ENCODE measurements at places on chromosomes 4 and X.

GRCh38 chr4:163380703-163381102 lies 37.0 kb downstream of the NPY5R start:
- DNase-seq = no peak

- DNase-seq = no peak
Measured at GRCh38 chr4:56200275-56200674, 187.0 kb downstream of the AASDH start.

- no peak for DNase-seq
Measured at GRCh38 chr4:68654946-68655721, 15.3 kb downstream of the UGT2B15 start.

DNA sequence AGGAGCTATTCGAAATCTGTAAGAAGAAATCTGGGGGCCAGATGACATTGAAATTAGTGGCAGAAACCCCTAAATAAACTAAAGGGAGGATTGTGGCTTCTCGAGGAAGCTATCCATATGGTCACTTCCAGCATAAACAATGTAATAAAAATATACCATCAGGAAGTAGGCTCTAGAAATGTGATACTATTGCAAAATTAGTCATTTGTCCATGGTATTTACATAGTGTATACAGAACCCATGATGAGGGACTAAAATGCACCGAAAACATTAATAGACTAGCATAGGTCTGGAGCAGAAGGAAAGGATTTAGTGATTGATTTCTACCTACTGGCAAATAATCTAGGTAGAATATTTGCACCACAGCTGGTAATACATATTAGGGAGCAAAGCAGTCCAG lies 1344.0 kb downstream of the FSTL5 start:
- no peak for DNase-seq

- no peak for DNase-seq
Measured at GRCh38 chrX:29531336-29531735, 684.0 kb upstream of the MAGEB2 start.

GRCh38 chr4:82667761-82668480 lies 106.1 kb upstream of the TMEM150C start:
- no peak for DNase-seq

- no peak for DNase-seq
Measured at GRCh38 chrX:152872522-152872921, 25.3 kb upstream of the ZNF185 start.

GRCh38 chr4:15130441-15130840 lies 128.2 kb downstream of the CPEB2 start:
- no peak for DNase-seq

DNA sequence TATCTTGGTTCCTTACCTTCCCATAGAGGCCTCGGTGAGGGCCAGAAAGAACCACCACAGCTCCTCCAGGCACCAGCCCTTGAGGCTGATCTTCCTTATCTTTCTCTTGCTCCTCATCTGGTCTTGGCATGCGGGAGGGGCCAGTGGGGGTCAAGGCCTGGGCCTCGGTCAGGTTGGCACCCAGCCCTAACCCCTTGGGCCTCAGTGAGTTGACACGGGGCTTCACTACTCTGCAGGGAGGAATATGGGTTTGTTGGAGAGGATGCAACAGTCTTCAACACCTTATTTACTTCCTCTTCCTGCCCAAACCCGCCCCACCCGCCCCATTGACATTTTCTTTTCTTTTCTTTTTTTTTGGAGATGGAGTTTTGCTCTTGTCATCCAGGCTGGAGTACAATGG lies 6.0 kb downstream of the GPKOW start:
- DNase-seq = no peak

- DNase-seq = no peak
Measured at GRCh38 chr4:37745946-37746345, 59.8 kb upstream of the RELL1 start.

GRCh38 chr4:110266136-110266535 lies 67.7 kb upstream of the ELOVL6 start:
- DNase-seq = no peak

DNA sequence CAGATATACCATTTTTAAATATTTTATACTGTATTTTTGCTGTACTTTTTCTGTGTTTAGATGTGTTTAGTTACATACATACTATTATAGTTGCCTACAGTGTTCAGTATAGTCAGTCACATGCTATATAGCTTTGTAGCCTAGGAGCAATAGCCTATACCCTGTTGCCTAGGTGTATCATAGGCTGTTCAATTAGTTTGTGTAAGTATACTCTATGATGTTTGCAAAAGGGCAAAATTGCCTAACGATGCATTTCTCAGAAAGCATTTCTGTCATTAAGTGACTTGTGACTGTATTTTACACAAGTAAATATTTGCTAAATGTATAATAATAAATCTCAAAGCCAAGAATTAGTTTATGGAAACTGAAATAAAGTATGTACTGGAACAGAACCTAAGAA lies 9.5 kb downstream of the ETFDH start:
- no peak for DNase-seq

DNA sequence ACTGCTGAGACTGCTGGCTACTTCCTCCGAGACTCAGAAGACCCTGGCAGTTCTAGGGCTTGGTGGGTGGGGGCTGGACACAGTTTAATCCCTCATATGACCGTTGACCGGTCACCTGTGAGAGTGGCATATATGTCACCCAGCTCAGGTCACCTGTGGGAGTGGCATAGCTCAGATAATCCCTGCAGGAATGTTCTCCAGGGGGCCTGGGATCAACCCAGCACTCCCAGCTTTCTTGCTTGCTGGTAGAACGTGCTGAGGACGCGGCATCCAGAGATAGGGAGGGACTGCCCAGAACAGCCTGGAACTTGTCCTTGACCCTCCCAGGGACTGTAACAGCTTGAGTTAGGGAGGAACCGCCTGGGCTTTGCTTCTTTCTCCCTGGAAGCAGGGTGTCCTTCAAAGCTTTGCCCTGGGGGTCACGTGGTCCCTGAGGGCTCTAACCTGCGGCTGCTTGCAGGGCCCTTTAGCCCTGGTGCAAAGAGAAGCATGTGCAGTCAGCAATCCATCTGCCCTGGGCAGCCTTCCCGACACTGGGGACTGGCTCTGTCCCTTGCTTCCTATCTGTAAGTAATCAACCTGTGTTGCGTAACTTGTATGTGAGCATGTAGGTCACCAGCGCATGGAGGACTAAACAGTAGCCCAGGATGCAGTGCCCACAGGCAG lies 55.3 kb downstream of the ZFYVE28 start:
- DNase-seq = no peak

DNA sequence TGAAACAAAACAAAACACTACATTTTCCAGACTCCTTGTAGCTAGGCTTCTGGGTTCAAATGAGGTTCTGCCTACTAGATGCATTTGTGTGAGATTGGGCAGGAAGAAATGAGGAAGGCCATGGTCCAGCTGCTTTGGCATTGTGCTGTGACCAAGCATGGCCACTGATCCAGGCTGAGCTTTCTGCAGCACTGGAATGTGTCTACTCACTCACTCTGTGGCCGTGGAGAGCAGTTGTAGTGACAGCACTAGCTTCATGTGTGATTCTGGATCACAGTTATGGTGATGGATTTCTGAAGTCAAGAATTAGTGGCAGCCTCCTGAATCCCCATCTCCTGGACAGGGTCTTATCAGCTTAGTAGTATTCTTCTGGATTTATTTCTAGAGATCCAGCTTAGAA lies 358.9 kb downstream of the GPAT3 start:
- no peak for DNase-seq

DNA sequence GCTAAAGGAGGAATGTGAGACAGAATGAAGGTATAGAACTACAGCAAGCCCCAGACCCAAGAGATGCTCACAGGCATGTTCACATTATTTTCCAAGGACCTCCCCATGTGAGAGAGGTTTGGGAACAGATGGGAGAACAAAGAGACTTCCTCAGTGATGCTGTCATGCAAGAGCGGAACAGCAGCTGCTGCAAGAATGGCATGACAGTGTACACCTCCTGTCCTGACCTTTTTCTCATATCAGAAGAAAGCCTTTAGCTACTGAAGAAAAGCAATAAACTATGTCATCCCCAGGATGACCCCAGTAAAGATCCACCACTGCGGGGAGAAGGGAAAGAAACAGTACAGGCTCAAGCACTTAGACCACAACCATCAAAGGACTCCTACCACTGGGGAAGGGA lies 7.2 kb downstream of the PRDM5 start:
- DNase-seq = no peak

- DNase-seq = no peak
Measured at GRCh38 chr4:47736555-47736954, 101.3 kb downstream of the CORIN start.

- no peak for DNase-seq
Measured at GRCh38 chr4:53088152-53088551, 226.0 kb downstream of the RASL11B start.

- DNase-seq = no peak
Measured at GRCh38 chrX:129804806-129805205, 25.1 kb downstream of the SASH3 start.

- no peak for DNase-seq
Measured at GRCh38 chrX:50813843-50814661, at the start of gene SHROOM4. SHROOM4 (minus strand) TSS chrX:50814194; CDS start chrX:50814018, 176 bp downstream.

- no peak for DNase-seq
Measured at GRCh38 chrX:85517994-85518718, 138.7 kb upstream of the POF1B start.

GRCh38 chr4:883377-884095 lies 48.6 kb downstream of the GAK start:
- no peak for DNase-seq

DNA sequence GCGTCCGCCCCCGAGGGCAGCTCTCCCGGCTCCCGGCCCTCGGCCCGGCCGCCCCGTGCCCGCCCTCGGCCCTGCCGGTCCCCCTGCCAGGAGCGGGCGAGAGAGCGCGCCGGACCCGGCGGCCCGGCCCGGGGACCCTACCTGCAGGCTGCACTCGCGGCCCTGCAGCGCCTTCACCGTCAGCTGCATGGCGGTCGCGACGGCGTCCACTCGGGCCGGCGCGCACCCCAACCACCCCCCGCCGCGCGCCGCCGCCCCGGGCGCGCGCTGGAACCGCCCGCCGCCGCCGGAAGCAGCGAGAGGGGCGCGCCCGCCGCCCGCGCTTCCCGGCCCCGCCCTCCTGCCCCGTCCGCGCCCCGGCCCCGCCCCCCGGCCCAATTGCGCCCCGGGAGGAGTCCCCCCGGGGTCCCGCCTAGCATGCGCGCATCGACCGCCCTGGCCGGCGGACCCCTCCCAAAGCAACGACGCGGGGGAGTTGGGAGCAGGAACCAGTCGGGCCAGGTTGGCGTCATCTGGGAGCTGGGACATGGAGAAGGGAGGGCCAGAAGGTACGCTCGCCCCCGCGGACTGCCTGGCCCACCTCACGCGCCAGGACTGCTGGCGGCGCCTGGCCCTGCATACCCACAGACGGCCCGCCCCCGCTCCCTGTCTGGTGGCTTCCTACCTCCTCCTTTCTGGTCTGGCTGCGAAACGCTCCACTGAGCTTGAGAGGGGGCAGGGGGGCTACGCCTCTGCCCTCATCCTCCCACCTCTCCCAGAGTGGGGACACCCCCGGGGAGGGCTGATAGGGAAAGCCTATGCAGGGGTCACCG lies at the start of gene UBL4A:
UBL4A (minus strand) TSS at position 220 of the 812 bp plus-strand sequence; CDS start at position 189, 31 bp downstream.
- DNase-seq = peak; percentile 62

- no peak for DNase-seq
Measured at GRCh38 chr4:19993242-19993641, 258.5 kb upstream of the SLIT2 start.

GRCh38 chrX:139156356-139156755 lies 374.2 kb upstream of the F9 start:
- no peak for DNase-seq

GRCh38 chrX:9874483-9874882 lies 88.3 kb downstream of the SHROOM2 start:
- no peak for DNase-seq

GRCh38 chr4:113069212-113069892 lies 19.9 kb downstream of the ANK2 start:
- DNase-seq = no peak

DNA sequence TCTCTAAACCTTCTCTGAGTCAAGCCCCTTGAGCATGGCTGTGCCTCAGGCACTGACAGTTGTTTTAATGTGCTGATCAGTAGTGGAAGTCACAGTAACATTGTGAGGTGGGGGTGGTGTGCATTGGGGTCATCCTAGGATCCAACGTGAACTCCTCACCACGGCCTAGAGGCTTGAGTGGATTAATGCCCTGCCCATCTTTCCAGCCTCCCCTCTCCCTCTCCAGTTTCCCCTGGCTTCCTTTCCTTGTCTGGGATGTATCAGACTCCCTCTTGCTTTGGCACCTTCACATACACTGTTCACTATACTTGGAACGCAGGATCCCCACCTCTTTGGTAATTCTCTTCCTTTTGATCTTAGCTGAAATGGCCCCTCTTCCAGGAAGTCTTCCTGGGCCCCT lies 13.3 kb upstream of the PJA1 start:
- no peak for DNase-seq

GRCh38 chrX:124383354-124383753 lies 37.0 kb downstream of the SH2D1A start:
- no peak for DNase-seq

GRCh38 chrX:39726771-39727170 lies 371.0 kb downstream of the BCOR start:
- no peak for DNase-seq

GRCh38 chr4:1239141-1239949 lies 9.6 kb downstream of the CTBP1 start:
- DNase-seq = no peak

DNA sequence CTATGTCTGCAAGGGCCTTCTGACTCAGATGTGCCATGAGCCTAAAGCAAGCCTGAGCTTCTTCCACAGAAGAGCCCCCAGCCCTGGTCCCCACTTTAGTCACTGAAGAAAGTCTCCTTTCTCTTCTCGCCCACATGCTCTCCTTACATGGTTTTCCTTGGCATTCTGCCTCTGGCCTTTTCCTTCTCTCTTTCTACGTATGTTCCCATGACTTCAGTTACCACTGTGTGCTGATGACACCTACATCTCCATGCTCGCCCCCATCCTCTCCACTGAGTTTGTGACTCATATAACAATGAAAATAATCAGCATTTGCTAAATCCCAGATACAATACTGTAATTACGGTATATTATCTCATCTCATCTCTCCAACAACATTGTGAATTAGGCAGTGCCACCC lies 149.3 kb downstream of the AMMECR1 start:
- DNase-seq = no peak

DNA sequence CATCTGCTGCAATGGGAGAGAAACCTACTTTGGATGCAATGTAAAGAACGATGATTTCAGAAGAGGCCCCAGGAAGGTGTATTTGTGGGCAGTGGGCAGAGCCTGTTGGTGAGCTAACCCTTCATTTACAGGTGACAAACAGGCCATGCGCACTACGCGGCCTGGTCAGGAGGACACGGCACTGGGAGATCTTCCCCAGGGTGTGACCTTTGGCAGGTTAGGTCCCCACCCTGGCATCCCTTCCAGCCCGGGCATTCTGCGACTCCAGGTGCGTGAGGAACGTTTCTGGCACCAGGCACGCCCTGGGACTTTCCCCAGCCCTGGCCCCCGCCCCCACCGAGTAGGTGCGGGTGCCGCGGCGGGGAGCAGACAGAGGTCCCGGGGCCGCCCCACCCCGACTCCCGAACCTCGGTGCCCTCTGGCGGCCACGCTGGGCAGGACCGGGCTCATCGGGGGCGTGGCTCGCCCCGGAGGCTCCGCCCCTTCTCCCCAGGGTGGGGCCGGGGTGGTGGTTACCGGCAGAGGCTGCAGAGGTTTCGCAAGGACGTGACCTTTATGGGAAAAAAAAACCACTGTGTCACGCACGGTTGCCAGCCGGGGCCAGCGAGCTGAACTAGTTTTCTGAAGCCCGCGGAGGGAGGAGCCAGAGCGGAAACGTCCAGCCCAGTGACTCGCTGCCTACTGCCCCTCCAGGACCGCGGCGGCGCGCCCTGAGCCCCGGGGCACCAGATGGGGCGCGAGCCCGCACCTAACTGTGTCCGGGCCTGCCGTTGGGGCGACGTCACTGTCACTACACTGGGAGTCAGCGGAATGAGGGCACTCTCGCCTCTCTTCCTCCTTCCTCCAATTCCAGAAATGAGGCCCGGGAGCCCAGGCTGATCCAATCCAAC lies 5.0 kb upstream of the NYX start:
- peak; percentile 80 for DNase-seq
